PC-3 (cell line): ENCODE measurements at places on chromosomes 2 and 18. TPM values are rescaled to one million over a fixed set of nuclear protein-coding genes. Genes with fewer than 3 reads are reported as not detected.

The CYTIP gene
- total RNA-seq, result 0.26 TPM in 1 of 2 replicates, not detected in the other

The CAPG gene
- 221 and 260 TPM in 2 replicates for total RNA-seq

The PTH2R gene
- not detected in 2 replicates for total RNA-seq

The NETO1 gene
- 8.4 and 12.9 TPM in 2 replicates for total RNA-seq

The CD8B2 gene
- not detected in 2 replicates for total RNA-seq

DNA sequence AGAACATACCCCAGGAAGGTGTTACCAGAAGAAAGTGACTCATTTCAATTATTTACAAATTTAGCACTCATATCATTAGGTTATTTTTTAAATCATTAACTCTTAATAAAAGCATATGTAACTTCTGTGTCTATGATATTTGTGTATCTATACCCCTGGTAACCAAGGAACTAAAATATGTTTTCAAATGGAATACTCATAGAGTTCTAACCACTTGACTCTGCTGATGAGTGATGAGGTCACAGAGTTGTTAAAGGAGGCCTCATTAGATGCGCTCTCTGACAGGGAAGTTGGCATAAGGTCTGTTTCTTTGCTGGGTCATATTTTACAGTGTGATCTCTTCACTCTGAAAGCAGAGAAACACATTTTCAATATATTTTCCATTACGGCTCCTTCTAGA, 73.4 kb downstream of the CCDC150 start:
- H3K27me3 ChIP-seq, result no peaks in the 10 kb centered on the region
- H3K27ac ChIP-seq, result no peak overlapping the region
- no peak for DNase-seq
- H3K4me1 ChIP-seq, result no peaks in the 10 kb centered on the region
- no peak overlapping the region for H3K4me3 ChIP-seq

GRCh38 chr2:20222014-20222768, 2.7 kb downstream of the SDC1 start:
- H3K4me1 ChIP-seq, result peaks cover 54% of the 10 kb centered on the region
- H3K4me3 ChIP-seq, result peak overlapping the region; percentile 78
- no peaks in the 10 kb centered on the region for H3K27me3 ChIP-seq
